ENCODE measurements at places on chromosomes 7 and 10. TPM values are rescaled to one million over a fixed set of nuclear protein-coding genes. Genes with fewer than 3 reads are reported as not detected.

GRCh38 chr7:38448054-38448453, 174.6 kb upstream of the TARP start:
- DNase-seq, result no peak

DNA sequence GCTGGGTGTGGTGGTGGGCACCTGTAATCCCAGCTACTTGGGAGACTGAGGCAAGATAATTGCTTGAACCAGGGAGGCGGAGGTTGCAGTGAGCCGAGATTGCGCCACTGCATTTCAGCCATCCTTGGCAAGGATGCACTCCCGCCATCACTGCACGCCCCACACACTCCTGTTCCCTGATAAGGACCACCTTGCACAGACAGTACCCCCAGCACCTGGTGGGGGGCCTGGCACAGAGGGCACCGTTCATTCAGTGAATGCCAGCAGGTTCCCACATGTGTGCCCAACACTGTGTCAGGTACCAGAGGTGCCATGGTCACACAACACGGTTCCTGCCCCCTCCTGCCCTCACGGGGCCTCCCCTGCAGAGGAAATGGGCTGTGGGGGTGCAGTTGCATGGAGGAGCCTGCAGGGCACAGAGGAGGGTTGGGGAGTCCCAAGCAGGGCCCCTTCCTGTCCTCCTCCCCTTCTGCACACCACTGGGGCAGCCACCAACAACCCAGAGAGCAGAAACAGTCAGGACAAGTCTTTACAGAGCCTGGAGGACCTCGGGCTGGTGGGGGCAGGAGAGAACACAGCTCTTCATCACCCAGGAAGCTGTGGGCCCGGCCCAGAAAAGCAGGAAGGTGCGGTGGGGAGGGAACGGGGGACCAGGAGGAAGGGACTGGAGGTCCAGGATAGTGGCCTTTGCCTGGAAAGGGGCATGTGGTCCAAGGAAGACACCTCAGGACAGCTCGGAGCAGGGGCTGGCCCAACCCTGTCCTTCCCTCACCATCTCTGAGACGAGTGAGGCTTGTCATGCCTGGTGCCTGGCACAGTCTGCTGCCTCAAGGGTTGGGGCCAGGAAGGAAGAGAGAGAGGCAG, 7.1 kb downstream of the CRYGN start:
- DNase-seq, result peak; percentile 83

DNA sequence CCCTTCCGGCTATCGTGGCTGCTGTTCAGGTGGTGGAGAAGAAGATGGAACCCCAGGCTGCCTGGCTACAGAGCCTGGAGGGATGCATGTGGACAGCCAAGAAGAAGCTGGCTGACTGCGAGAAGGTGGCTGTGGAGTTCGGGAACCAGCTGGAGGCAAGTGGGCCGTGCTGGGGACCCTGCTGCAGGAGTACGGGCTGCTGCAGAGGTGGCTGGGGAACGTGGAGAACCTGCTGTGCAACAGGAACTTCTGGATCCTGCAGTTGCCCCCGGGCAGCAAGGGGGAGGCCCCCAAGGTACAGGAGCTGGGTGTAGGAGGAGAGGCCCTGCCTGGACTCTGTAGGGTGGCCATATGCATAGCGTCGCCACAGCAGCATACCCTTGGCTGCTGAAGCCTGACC, 25.6 kb downstream of the ZNF783 start:
- no peak for DNase-seq

GRCh38 chr7:100825215-100825671, 2.1 kb downstream of the EPHB4 start:
- no peak for DNase-seq

GRCh38 chr10:126242397-126243260, 145.6 kb downstream of the ADAM12 start:
- no peak for DNase-seq

DNA sequence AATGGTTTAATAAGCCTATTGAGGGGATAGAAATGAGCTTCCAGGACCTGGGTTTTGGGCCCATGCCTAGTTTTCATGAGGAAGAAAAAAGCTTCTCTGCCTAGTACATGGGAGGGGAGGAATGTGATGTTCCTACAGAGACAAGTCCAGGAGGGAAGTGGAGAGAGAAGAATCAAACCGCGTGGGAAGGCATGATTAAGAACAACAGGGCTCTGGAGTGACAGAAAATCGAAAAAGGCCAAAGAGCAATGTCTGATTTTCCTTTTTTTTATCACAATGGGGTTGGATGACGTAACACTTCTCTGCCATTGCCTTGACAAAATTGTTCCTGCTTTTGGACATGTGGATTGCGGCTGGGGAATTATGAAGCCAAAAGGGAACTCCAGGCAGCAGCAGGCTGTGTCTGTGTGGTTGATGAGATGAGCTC, 258.6 kb downstream of the CXCL12 start:
- no peak for DNase-seq

DNA sequence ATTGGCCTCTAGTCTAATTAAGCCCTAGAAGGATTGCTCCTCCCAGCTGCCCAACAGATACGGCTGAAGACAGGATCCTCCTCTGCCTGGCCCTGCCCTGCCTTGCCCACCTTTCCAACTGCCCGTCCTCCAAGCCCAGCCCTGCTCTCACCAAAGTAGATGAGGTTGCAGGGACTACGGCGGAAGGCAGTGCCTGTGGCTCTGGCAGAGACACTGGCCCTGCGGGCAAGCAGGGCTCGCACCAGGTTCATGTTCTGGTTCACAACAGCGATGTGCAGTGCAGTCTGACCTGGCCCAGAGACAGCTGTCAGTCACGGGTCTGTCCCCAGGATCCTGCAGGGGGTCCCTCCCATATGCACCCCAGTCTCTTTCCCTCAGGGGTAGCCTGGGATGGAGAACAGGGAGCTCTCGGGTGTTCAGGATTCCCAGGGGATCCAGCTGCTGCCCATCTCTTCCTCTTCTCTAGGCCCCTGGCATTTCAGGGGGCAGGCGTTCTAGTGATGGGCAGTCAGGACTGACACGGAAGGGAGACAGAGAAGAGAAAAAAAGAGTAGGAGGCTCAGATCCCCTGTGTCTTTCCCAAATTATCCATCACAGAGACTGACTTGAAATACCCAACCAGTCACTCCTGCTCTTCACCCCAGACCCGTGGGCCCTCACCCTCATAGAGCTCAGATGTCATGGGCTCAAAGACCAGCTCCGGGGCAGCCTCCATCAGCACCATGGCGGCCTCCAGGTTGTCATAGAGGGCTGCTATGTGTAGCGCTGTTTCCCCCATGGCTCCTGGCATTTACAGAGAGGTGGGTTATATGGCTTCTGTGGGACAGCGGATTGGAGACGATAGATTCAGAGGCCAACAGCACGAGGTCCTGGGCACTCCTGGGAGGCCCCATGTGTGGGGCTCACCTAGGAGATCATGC, 8.3 kb downstream of the TRPV6 start:
- DNase-seq, result no peak

GRCh38 chr7:37211097-37211880, 237.4 kb downstream of the ELMO1 start:
- no peak for DNase-seq

- DNase-seq, result no peak
Measured at GRCh38 chr7:11420049-11420448, 411.9 kb downstream of the THSD7A start.

DNA sequence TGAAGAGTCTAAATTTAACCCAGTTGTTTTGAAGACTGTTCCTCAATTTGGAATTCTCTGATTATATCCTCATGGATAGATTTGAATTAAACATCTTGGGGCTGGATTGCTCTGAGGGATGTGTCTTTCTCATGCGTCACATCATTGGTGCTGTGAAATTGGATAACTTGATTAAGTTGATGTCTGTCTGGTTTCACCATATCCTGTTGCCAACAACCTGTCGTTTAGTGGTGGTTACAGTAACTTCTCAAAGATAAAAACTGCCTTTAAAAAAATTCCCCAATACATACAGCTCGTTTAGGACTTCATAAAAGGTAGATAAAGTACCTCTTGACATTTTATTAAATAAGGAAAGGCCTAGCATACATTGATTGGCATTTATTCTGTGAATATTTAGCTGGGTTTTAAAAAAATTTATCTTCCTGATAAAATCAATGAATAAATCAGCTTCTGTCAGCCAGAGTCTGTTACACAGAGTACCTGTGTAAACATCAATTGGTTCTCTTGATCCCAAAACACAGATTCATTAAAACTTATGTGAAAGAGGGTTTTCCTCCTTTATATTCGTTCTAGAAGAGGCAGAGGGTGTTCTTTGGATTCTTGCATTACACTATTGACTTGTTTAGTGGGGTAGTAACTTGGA, 10.5 kb downstream of the CRCP start:
- DNase-seq, result no peak

DNA sequence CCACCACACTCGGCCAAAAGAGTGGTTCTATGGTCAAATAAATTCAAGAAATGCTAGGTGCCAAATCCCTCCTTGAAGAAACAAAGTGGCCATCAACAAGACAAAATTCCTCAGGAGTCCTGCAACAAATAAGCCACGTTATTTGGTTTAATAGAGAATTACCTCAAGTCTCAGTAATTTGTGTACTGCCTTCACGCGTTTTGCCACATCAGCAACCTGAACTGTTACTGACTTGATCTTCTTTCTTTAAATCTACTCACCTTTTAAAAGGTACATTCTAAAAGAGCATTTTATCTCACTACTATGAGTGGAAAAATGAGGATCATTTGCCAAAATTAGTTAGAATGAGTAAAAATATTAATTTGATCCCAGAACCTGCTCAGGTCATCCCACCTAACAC, 34.6 kb upstream of the LCOR start:
- no peak for DNase-seq

DNA sequence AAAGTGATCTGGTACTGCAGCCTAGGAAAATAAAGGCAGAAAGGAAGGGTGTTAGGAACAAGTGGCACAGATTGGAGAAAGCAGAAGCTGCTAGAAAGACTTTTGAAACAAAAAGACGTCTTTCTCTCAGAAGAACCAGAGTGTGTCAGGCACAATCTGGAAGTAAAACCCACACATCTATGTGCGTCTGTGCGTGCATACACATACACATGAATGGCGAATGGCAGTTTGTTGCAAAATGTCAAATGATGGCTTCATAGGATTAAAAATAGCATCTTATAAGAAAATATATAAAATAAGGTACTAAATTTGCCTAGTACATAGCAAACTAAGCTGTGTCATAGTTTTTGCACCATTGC, 246.3 kb downstream of the CDK14 start:
- no peak for DNase-seq

- no peak for DNase-seq
Measured at GRCh38 chr7:18457832-18458231, 37.7 kb upstream of the HDAC9 start.

- no peak for DNase-seq
Measured at GRCh38 chr10:2921956-2922680, 145.2 kb upstream of the PFKP start.

- DNase-seq, result no peak
Measured at GRCh38 chr10:36194276-36194675, 552.2 kb upstream of the FZD8 start.

GRCh38 chr10:133318494-133319127, 9.9 kb downstream of the ZNF511 start:
- peak; percentile 74 for DNase-seq

ST8SIA6 gene
- total RNA-seq, result not detected

SLC18A3 gene
- not detected for total RNA-seq

NEUROG3 gene
- total RNA-seq, result not detected

GLI3 gene
- not detected for total RNA-seq

MKX gene
- total RNA-seq, result not detected

C10orf62 gene
- not detected for total RNA-seq

ZP3 gene
- 4.0 TPM for total RNA-seq

TMEM139 gene
- total RNA-seq, result 0.65 TPM

CPEB3 gene
- 2.3 TPM for total RNA-seq

PEX1 gene
- 13.6 TPM for total RNA-seq

TMEM176A gene
- total RNA-seq, result not detected

HOXA2 gene
- not detected for total RNA-seq

DNAH11 gene
- 2.3 TPM for total RNA-seq
